Posterior vena cava (tissue), 2 donors: ENCODE measurements at places on chromosomes 7 and 10. TPM values are rescaled to one million over a fixed set of nuclear protein-coding genes. Genes with fewer than 3 reads are reported as not detected.

DNA sequence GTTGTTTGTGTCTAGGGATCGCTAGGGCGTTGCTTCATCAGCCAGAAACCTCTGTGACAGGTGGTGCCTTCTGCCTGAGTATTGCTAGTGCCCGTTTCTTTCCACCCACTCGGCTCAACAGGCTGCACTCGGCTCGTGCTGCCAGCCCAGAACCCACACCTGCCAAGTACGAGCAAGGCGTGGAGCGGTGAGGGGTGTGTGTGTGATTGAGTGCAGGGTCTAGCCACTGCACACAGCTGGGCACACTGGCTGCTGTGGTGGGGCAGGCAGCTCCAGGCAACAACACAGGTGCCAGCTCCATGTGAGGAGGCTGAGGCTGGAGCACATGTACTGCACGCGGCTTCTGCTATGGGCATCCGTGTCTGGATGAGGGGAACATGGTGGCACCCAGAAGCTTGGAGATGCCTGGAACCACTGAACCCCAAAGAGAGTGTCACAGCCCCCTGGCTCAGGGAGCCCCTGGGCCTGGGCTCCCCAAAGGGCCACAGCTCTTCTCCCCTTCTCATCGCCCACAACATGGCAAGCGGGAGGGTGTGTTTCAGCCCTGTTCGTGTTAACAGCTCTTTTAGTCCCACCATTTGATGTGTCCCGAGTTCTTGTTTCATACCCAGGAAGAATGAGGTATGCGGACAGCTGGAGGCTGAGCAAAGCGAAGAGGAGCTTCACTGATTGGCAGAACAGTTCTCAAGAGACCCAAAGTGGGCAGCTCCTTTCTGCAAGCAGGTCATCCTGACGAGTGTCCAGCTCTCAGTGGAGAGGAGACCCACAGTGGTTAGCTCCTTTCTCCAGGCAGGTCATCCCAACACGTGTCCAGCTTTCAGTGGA, 78.1 kb downstream of the HDAC9 start:
- peak; percentile 51 for DNase-seq

DNA sequence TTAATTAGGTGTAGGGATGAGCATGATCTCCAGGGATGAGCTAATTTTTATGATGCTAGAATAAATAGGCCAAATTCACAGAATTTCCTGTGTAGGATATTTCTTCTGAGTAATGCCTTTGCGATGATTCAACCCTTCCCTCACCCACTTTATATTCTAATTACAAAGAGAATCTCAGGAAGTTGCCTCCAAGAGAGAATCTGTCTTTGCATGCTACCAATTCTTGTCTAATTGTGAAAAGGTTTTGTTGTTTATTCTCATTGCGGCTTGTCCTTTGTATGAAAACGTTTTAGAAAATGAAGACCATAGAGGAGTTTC, 6.3 kb downstream of the C7orf57 start:
- no peak for DNase-seq

DNA sequence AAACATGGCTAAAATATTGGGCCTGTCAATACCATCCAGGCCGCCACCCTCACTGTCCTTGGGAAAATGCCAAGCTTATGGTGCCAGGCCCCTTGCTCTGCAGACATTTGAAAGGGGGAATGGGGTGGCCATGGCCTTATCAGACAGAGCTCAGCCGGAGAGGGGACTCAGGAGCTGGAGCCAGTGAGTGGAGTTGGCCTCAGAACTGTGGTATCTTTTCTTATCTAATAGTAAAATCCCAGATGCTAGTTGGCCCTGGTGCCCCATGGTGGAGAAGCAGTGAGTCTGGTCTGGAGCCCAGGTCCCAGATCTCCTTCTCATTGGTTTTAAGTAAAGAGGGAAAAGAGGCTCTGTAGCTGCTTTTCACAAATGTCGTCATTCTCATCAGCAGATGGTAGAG, 49.6 kb upstream of the SORCS3 start:
- no peak for DNase-seq

DNA sequence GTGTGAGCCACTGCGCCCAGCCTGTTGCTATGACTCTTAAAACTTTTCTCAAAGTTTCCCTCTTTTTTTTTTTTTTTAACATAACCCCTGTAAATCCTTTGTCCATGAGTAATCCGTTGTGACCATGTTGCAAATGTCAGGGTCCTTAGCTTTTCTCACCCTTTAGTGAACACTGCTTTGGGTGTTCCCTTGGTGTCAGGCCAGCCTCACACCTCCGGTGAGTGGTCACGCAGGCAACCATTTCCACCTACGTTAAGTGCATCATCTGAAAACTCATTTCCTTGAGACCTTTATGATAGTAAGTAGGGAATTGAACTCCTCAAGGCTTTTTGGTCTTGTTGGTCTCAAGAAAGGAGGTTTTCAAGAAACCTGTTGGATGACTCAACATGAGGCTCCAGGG, 41.3 kb upstream of the OPN4 start:
- no peak for DNase-seq

- no peak for DNase-seq
These were observed 165.4 kb downstream of the KIAA1217 start for GRCh38 chr10:24374134-24374915.

DNA sequence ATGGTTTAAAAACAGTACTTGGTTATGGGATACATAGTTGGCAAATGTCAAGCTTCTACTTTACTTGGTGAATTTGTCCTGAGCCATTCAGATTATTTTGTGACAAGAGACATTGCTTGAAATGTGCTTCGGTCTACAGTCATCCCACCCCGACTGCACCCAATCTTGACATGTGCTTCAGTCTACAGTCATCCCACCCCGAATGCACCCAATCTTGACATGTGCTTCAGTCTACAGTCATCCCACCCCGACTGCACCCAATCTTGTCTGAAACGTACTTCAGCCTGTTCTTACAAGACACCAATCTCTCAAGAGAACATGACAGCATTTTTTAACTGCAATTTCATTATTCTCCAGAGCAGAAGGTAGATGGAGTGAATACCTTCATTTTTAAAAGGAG, 47.8 kb downstream of the PRKCQ start:
- DNase-seq, result no peak

GRCh38 chr10:1938317-1938716, 201.0 kb upstream of the ADARB2 start:
- DNase-seq, result no peak

GRCh38 chr10:61662794-61663259, at the start of gene CABCOCO1:
Gene CABCOCO1 (plus strand): TSS chr10:61662929. CDS start chr10:61662973, 44 bp downstream.
- DNase-seq, result peak; percentile 88

DAGLB gene
- 14.6 TPM for total RNA-seq

TAF5 gene
- total RNA-seq, result 2.4 TPM

GJD4 gene
- not detected for total RNA-seq
